ENCODE measurements at places on chromosomes 13 and 19.

DNA sequence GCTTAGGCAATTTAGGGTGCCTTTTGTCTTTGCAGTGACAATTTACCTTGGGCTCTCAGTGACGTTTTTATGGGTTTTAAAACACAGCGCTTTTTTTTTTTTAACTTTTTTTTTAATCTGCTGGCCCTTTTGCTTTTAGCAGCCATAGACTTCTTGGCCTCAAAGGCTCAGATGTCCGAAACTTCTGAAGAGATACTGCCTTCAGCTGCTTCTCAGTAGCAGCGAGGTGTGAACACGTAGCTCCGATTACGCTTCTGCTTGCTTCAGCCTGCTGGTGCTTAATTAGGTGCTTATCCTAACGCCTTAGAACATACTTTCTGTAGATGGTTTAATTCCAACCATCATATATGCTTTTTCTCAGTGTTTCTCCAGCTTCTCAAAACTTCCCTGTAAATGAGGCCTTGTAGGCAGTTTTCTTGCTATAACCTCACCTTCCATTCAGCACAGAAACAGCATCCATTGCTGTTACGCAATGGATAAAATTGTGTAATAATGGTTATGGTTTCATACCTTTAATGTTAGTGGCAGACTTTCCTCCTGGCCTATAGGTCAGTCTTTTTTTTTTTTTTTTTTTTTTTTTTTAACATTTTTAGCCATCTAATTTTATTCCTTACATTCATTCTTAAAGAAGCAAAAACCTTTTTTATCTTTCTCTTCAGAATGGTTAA, 723.9 kb downstream of the GPC5 start:
- no peak for DNase-seq

GRCh38 chr13:99356262-99357091, 49.3 kb upstream of the GPR183 start:
- peak; percentile 57 for DNase-seq

DNA sequence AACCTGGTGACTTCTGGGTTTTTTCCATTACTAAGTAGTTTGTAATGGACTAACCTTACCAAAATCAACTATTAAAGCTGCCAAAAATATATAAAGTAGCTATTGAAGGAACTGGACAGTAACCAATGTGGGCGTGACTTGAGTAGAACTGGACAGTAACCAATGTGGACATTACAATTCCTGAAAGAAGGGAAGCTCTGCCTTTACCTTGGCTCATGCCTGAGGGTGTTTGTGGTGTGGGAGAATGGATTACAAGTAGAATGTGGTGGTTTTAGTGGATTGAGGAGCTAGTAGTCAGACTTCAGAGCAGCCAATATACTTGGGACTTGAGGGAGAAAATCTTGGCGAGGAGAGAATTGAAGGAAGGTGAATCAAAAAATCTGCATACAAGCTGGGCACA, 17.5 kb downstream of the LRRC63 start:
- DNase-seq = no peak

GRCh38 chr13:41196620-41197019, 2.3 kb upstream of the KBTBD7 start:
- DNase-seq = no peak

DNA sequence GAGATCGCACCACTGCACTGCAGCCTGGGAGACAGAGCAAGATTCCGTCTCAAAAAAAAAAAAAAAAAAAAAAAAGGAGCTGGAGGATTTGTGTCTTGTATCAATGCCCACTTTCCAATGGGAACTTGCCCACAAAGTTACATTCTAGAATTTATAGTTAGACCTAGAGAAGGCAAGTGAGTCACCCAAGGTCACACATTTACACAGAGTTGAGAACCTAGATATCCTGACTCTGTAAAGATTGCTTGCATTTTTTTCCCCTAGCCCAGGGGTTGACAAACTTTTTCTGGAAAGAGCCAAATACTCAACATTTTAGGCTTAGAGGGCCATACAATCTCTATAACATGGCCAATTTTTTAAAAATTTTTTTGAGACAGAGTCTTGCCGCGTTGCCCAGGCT, 7.7 kb upstream of the BRD4 start:
- no peak for DNase-seq

GRCh38 chr19:51321799-51322198, 10.4 kb downstream of the IGLON5 start:
- no peak for DNase-seq
